ENCODE measurements at places on chromosomes 1 and 21. TPM values are rescaled to one million over a fixed set of nuclear protein-coding genes. Genes with fewer than 3 reads are reported as not detected.

DNA sequence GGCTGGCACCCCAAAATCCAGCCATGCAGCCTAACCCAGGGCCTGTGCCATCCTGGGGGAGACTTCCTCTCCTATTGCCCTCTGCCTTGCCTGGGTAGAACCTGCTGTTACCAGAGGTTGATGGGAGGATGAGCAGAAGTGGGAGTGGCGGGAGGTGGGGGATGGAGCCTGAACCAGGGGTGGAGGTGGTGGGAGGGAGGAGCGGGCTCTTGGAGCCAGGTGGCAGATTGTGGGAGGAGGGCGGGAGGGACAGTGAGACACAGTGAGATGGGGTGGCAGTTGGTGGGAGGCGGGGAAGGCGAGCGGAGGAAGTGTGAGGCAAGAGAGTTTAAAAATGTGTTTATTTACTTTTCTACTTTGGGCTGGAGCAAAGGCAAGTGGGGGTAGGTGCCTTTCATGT lies 87.3 kb downstream of the KCNJ6 start:
- DNase-seq: no peak
- peaks cover 3% of the 10 kb centered on the region for H3K27me3 ChIP-seq
- H3K4me1 ChIP-seq: no peaks in the 10 kb centered on the region

DNA sequence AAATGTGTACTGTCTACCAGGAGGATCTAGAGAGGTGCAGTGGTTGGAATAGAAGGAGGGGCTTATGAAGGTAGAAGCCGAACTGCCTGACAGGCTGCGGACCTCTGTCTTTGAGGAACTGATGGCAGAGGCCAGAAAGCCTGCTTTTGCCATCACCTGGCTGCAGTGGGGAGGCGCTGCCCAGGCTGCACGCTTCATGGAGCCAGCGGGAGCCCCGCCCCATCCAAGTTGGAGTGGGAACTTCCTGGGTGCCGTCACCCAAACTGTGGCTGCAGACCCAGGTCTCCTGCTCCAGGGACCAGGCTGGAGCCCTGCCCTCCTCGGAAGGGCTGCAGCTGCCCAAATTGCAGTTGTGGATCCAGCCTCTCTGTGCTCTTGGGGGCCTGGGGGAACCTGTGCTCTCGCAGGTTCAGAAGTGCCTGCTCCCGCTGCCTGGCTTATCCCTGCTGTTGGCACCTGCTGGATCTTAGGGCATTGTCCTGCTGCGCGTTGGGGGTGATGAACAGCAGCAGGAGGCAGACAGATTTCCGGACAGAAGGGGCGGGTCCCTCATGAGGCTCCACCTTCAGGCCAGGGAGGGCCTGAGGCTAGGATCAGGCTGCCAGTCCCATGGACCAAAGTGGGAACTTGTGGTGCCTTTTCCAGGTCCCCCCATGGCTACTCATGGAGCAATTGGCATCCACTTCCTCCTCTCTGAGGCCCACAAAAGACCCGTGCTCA lies 118.0 kb upstream of the PLPPR4 start:
- peaks cover 2% of the 10 kb centered on the region for H3K27me3 ChIP-seq
- DNase-seq: no peak
- no peak overlapping the region for H3K4me3 ChIP-seq
- no peaks in the 10 kb centered on the region for H3K36me3 ChIP-seq
- peaks cover 4% of the 10 kb centered on the region for H3K4me1 ChIP-seq

LRIG2 gene
- 13.6 TPM for total RNA-seq

DNA sequence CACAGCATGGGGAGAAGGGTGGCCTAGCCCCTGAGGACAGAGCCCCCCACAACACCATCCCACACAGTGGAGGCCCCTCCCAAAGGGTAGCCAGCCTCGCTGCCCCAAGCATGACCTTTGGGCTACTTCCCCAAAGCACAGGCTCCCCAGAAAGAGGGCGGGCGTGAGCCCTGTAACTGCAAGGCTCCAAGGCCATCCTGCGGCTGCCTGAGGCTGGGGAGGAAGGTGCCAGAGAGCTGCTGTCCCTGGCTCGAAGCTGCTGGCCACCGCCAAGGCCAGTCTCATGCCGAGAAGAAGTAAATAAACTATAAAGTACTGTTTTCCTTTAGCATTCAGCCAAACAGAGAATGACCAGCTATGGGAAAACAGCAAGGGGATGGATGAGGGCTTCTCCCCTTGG lies 27.5 kb downstream of the UBASH3A start:
- H3K4me3 ChIP-seq: no peak overlapping the region
- H3K27me3 ChIP-seq: no peaks in the 10 kb centered on the region
- peaks cover 93% of the 10 kb centered on the region for H3K36me3 ChIP-seq
- peaks cover 36% of the 10 kb centered on the region for H3K4me1 ChIP-seq
- H3K27ac ChIP-seq: no peak overlapping the region

OR6N1 gene
- not detected for total RNA-seq

NEGR1 gene
- total RNA-seq: not detected

- no peaks in the 10 kb centered on the region for H3K4me1 ChIP-seq
- peaks cover 19% of the 10 kb centered on the region for H3K27me3 ChIP-seq
- H3K4me3 ChIP-seq: no peak overlapping the region
- no peak for DNase-seq
- H3K27ac ChIP-seq: no peak overlapping the region
Measured at GRCh38 chr1:19973616-19974015, 5.8 kb downstream of the PLA2G2A start.

LCE2B gene
- not detected for total RNA-seq

FTCD gene
- not detected for total RNA-seq

FCRLB gene
- total RNA-seq: 1.1 TPM

TDRD5 gene
- not detected for total RNA-seq

GRCh38 chr1:70290218-70290617 lies 64.3 kb downstream of the ANKRD13C start:
- no peaks in the 10 kb centered on the region for H3K27me3 ChIP-seq
- peaks cover 36% of the 10 kb centered on the region for H3K36me3 ChIP-seq
- no peak overlapping the region for H3K27ac ChIP-seq
- no peaks in the 10 kb centered on the region for H3K4me1 ChIP-seq
- no peak for DNase-seq
- H3K4me3 ChIP-seq: no peak overlapping the region

DNA sequence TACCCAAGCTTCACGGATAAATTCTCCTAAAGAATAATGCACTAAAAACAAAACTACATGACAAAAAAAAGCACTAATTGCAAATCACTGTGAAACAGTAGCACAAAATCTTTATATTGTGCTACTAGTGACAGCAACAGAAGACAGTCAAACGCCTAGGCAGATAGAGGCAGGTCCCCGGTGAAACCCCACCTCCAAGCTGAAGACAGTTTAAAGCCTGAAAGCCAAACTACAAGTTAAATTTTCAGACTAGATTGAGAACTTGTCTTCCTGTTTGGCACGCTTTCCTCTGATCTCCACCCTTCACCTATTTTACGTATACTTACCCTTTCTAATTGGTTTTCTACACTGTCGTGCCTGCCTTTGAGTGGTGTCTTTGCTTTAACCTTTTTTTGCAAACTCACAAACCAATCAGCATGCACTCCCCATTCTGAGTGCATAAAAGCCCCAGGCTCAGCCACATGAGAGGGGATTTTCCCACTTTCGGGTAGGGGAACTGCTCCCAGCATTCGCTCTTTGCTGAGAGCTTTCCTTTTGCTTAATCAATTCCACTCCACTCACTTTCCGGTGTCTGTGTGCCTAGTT lies 3.6 kb upstream of the BACH1 start:
- H3K4me3 ChIP-seq: no peak overlapping the region
- no peak overlapping the region for H3K27ac ChIP-seq
- H3K36me3 ChIP-seq: no peaks in the 10 kb centered on the region
- H3K27me3 ChIP-seq: peaks cover 28% of the 10 kb centered on the region
- peaks cover 13% of the 10 kb centered on the region for H3K4me1 ChIP-seq
- DNase-seq: no peak

DNA sequence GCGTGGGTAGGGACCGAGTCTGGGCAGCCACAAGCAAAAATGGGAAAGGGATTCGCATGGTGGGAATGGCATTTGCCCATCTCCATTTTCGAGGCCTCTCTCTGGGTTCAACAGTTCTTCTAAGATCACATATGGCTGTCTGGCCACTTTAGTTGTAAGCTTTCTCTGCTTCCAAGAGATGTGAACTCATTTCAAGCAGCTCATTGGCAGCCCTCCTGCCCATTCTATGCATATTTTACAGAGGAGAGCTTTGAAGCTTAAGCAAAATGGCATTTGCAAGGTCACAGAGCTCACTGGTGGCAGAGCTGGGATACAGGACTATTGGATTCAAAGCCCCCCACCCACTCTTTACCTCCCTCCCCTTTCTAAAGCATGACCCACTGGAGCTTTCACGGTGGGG lies 93.7 kb downstream of the HHIPL2 start:
- no peak overlapping the region for H3K4me3 ChIP-seq
- H3K27ac ChIP-seq: no peak overlapping the region
- H3K36me3 ChIP-seq: peaks cover 7% of the 10 kb centered on the region
- no peak for DNase-seq

DCAF8 gene
- 115 TPM for total RNA-seq

DNA sequence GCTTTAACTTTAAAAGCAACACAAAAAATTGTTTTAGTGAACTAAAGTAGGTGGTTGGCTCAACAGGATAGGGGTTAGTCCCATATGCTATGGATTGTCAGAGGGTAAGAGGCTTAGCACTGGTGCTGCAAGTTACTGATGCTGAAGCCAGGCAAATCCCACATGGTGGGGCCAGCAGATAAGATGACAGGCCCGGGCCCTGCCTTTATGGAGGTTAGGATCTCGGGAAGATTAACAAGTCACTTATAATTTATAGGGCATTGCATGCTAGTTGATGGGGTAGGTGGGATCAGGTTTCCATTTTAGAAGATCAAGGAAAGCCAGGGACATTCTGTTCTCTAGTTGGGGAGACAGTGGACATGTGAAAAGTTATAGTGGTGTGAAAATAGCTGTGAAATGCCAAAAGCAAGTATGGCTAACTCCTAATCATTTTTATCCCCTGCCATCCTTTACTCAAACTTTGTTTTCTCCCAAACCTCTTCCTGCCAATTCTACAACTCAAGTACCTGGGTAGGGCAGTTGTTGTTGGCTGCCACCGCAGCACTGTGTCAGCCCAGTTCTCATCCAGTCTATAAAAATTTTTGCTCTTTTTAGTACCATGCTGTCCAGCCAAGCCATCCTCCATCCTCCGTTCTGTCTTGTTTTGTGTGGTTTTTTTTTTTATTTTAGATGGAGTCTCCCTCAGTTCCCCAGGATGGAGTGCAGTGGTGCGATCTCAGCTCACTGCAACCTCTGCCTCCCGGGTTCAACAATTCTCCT lies 10.3 kb downstream of the CHAF1B start:
- H3K27ac ChIP-seq: no peak overlapping the region
- no peak overlapping the region for H3K4me3 ChIP-seq

DNA sequence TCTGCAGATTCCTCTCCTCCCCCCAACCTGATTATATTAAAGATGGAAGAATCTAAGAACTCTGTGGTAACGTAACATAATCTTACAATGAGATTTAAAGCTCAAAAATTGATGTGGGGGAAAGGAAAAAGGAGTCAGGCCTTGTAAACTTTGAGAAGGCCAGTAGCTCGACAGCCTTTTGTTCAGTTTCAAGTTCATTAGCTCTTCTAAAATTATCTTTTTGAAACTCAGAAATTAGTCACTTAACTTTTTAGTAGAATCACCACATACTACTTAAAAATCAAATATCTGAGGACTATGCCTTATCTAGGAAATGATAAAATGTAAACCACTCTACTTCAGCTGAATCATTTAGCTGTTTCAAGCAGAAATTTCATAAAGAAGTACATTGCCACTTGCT lies 996.2 kb downstream of the AMY1C start:
- H3K4me3 ChIP-seq: no peak overlapping the region
- H3K4me1 ChIP-seq: no peaks in the 10 kb centered on the region
- no peaks in the 10 kb centered on the region for H3K27me3 ChIP-seq
- no peak overlapping the region for H3K27ac ChIP-seq

GRCh38 chr21:41429305-41429704 lies 3.3 kb downstream of the MX1 start:
- no peaks in the 10 kb centered on the region for H3K27me3 ChIP-seq
- peaks cover 88% of the 10 kb centered on the region for H3K36me3 ChIP-seq
- peak overlapping the region; percentile 36 for H3K27ac ChIP-seq
- peak overlapping the region; percentile 87 for H3K4me3 ChIP-seq

- peaks cover 16% of the 10 kb centered on the region for H3K4me1 ChIP-seq
- no peak overlapping the region for H3K27ac ChIP-seq
- H3K4me3 ChIP-seq: no peak overlapping the region
- peaks cover 11% of the 10 kb centered on the region for H3K27me3 ChIP-seq
Measured at GRCh38 chr1:66774438-66774837, 22.2 kb downstream of the DYNLT5 start.

DIO1 gene
- total RNA-seq: not detected

DNA sequence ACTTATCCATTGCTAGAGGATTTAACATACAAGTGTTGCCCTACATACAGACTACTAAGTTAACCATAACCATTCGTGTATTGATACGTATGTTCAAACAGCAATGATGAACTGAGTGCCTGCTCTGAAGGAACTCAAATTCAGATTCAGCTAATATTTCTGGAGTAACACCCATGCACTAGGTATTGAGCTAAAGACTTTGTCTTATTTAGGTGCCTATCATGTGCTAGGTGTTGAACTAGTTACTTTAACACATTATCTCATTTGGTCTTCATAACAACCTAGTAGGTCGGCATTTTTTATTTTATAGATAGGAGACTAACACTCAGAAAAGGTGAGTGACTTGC lies 160.0 kb downstream of the LTN1 start:
- no peaks in the 10 kb centered on the region for H3K27me3 ChIP-seq
- H3K4me1 ChIP-seq: peaks cover 68% of the 10 kb centered on the region
- peak overlapping the region; percentile 50 for H3K4me3 ChIP-seq
- H3K36me3 ChIP-seq: peaks cover 41% of the 10 kb centered on the region
- peak overlapping the region; percentile 97 for H3K27ac ChIP-seq

LHX8 gene
- not detected for total RNA-seq

DNA sequence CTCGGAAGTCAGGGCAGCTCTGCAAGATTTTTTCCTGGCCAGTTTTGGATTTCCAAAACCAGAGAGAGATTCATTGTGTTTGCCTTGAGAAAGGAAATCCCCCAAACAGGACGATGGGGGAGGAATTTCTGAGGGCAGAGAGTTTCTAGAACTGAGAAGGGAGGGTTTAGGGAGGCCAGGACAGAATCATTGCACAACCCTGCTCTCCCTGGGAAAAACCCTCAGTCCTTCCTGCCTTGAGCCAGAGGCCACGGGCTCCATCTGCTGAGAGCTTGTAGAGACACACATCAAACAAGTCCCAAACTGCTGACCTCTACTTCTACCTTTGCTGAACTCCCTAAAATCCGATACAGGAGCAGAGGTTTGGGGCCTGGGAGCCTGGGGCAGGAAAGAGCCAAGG lies 99.7 kb downstream of the NMNAT2 start:
- peaks cover 13% of the 10 kb centered on the region for H3K27me3 ChIP-seq
- no peaks in the 10 kb centered on the region for H3K4me1 ChIP-seq
- no peak overlapping the region for H3K27ac ChIP-seq
- no peaks in the 10 kb centered on the region for H3K36me3 ChIP-seq

- DNase-seq: no peak
- no peak overlapping the region for H3K4me3 ChIP-seq
- peaks cover 4% of the 10 kb centered on the region for H3K27me3 ChIP-seq
- no peaks in the 10 kb centered on the region for H3K4me1 ChIP-seq
Measured at GRCh38 chr1:34590211-34590623, 164.6 kb upstream of the GJB5 start.

GLRX2 gene
- 22.3 TPM for total RNA-seq

All from activated CD8-positive, alpha-beta memory T cell treated with anti-CD3 and anti-CD28 coated beads, Interleukin-2, amount 10 ng/mL, durations not matched to agents 7 days and 5 days (primary cell).